ENCODE measurements at places on chromosomes 1 and 21.

DNA sequence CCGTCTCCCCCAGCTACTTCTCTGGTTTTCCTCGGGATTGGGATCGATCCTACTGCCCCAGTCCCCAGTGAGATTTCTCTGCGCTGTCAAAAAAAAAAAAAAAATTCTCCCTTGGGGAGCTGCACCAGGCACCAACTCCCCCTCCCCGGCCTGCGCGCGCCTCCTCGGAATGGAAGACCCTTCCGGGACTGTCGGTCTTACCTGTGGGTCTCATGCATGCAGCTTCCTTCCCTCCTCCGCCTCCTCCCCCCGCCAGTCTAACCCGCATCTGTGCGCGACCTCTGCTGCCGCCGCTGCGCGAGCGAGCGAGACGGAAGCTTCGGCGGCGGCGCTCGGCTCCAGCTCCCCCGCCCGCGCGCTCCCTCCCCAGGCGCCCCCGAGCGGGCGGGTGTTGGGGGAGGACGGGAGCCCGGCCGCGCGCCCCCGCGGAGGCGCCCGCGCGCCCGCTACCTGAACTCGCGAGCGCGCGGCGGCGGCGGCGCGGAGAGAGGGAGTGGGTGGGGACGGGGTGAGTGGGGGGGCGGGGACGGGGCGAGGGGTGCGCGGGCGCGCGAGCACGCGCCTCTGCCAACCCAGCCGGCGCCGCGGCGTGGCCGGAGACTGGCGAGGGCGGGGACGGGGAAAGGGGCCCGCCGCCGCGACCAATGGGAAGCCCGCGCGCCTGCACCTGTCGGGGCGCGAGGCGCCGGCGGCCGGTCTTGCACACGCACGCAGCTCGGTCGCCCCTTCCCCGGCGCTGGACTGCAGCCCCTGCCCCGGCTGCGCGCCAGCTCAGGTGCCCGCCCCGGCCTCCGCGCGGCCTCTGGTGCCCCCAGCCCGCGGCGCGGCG lies at the start of gene SUSD4:
TSS of gene SUSD4 (minus strand) at position 321 of the 829 bp plus-strand sequence. CDS start 751 bp downstream, outside the sequence.
- peak; percentile 29 for DNase-seq

DNA sequence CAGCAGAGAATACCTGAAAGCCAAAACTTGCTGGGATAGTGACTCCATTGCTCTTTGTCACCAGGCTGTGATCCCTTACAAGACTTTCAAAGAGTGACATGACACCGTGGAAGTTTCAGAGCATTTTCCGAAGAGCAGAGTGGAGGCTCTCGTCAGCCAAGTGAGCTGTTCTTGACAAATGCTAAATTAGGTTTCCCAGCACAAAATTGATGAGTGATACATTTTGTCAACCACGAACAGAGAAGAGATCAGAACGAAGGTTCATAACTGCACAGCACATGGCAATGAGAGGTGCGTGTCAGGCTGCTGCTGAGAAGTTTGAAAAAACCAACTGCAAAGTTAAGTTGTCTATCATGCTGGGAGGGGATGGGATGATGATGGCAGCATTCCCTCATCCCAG lies 184.4 kb upstream of the C1orf174 start:
- DNase-seq = no peak

- no peak for DNase-seq
Observed at GRCh38 chr1:13593511-13594131, 10.0 kb downstream of the PDPN start.

DNA sequence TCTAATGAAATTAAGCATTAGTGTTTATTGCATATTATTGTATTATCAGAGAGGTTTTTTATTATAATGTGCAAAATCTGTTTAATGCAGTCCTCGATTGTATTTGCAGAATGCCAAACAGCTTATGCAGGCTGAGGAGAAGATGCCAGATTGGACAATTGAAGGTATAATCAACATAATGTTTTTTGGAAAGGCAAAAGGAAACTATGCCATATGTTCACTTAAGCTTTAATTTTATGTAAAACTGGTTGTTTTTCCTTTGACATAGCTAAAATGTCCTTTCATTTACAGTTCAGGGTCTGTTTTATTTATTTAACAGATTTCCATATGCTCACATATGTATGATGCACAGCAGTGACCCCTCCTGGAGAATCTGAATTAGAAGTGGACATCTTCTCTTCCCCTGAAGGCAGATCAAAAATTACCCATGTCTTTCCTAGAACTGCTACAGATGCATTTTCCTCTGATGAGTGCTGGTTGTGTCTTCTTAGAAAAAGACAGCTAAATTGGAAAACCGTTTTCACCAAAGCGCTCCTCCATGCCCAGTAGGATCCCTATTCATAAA lies 143.5 kb upstream of the USH2A start:
- DNase-seq = no peak

GRCh38 chr1:150221552-150221951 lies 14.4 kb downstream of the ANP32E start:
- DNase-seq = no peak

GRCh38 chr1:48530727-48531351 lies 58.8 kb upstream of the SPATA6 start:
- no peak for DNase-seq

GRCh38 chr1:42035205-42035829 lies 116.6 kb upstream of the HIVEP3 start:
- peak; percentile 30 for DNase-seq

DNA sequence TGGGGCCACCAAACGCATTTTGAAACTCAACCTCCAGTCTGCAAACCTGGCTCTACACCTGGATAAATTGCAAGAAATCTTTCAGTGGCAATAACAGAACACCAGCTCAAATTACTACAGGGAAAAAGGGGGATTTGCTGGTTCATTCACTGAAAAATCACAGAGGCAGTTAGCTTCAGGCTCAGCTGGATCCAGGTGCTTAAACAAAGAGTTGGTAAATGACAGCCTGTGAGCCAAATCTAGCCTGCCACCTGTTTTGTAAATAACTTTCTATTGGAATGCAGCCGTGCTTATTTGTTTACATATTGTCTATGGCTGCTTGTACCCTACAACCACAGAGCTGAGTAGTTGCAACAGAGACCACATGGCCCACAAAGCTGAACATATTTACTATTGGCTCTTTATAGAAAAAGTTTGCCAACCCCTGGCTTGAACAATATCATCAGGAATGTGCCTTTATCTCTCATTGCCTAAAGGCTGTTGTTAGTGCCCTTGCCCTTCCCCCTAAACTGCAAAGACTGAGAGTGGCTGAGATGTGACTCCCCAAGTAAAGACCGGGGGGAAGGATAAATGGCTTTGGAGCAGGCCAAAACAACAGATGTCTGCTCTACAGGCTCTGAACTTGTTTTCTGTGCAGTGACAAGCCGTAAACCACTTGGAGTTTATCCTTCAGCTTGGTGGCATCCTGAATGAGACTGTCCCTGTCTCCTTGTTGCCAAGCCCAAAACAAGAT lies 21.5 kb upstream of the PTPRF start:
- DNase-seq = no peak

Measured in activated CD8-positive, alpha-beta memory T cell treated with anti-CD3 and anti-CD28 coated beads for 4 hours (primary cell).